ENCODE measurements at places on chromosomes 7 and 10.

DNA sequence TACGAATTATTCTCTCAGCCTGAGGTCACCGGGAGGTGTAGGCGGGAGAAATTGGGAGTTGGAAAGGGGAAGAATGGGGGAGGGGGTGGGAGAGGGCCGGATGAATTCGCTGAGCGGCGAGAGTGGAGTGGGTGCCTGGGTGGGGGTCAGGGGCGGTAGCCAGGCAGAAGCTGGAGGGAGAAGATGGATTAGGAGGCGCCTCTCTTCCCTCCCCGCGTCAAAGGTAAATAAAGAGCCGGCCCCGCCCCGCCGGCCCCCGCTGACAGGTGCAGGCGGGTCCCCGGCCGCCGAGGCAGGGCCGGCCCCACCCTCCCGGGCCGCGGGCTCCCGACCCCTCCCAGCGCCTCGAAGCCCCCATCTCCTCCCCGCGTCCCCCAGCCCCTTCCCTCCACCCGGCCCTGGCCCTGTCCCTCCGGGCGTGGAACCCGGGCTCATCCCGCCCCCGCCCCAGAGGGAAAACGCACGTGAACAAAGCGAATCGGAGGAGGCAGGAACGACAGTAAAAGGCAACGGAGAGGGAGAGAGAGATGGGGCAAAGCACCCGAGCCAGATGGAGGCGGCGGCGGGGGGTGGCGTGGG is 872 bp downstream of the FAM131B start:
- no peak for DNase-seq

GRCh38 chr10:20274571-20274970 is 458.3 kb downstream of the PLXDC2 start:
- DNase-seq, result no peak

DNA sequence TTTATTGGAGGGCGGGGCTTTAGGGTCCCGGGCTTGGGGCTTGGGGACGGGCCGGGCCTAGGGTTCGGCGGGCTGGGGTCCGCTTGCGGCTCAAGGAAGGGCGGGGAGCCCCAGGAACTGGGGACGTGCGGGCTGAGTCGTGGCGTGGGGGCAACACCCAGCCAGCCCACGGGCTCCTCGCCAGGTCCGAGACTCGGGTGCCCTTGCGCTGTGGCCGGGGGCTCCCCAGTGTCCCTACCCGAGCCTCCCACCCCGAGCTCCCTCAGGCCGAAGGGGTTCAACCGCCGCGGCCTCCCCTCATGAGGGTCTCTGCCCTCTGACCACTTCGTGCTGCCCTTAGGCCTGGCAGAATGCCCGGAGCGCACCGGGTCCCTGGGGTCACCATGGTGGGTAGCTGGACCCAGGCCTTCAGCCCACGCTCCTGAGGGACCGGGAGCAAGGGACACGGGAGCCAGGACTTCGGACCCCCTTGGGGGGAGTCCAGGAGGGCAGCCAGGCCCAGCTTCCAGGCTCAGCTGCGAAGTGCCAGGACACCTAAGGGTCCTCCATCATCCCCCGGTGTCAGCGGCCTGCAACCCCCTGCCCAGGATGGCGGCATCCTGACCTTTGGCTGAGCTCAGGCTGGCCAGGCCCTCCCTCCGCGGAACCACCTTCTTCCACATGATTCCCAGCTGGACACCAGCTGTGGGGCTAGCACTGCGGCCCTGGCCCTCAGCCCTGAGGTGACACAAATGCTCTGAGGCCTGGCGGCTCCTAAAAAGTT is 524 bp upstream of the FUOM start:
- no peak for DNase-seq

GRCh38 chr10:45653454-45653853 is 19.1 kb downstream of the ZFAND4 start:
- DNase-seq, result no peak

DNA sequence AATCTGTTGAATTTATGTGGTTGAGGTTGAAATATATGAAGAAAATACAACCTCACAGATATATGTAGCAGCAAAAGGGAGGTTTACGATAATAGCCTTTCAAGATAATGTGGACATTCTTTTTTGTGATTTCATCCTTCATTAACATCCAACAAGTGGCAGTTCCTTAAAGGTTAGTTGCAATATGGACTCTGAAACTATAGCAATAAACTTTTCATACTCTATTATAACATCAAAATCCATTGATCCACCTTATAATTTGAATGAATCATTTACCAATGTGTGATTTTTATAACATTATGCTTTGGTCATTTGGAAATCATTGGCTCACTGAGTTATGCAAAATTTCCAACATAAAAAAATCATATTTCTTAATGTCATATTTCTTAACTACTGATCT is 200.8 kb upstream of the CSTF2T start:
- DNase-seq, result no peak

- DNase-seq, result no peak
These were observed 307.4 kb downstream of the WDR37 start for GRCh38 chr10:1363446-1364121.

DNA sequence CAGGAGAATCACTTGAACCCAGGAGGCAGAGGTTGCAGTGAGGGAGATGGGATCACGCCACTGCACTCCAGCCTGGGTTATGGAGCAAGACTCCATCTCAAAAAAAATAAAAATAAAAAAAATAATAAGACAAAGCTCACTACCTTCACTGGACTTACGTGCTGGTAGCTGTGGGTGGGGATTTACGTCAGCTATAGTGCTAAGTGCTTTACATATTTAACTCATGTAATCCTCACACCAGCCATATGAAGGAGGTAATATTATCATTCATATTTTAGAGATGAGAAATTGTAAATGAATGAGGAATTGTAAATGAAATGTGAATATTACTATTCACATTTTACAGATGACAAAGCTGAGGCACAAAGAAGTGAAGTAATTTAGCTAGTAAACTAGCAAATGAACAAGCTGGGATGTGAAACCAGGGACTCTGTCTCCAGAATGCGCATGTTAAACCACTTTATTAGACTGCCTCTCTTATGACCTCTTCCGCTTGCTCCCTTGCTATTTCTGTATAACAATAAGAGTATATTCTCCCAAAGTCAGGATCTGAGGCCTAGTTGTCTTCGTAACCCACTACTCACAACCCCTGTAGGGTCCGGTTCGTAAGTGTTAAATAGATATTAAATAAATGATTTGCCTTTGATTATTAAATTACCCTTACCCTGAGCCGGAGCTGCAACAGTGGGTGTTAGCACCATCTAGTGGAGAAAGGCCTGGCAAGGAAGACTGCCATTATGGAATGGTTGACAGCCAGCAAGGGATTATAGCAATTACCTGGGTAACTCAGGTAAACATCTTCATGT is 70.2 kb downstream of the HTR7 start:
- no peak for DNase-seq

DNA sequence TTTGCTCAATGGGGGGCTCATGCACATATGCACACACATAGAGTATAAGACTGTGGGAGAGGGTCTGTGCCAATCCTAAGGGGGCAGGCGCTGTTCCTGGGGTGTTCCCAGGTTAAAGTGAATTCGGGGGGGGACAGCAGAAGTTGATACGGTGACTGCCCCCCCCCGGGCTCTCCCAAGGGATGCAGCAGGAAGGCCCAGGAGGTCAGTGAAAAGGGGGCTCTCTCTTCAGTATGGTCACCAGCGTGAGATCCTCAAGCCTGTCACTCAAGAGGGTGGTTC is 32.4 kb downstream of the SPDYE6 start:
- no peak for DNase-seq

DNA sequence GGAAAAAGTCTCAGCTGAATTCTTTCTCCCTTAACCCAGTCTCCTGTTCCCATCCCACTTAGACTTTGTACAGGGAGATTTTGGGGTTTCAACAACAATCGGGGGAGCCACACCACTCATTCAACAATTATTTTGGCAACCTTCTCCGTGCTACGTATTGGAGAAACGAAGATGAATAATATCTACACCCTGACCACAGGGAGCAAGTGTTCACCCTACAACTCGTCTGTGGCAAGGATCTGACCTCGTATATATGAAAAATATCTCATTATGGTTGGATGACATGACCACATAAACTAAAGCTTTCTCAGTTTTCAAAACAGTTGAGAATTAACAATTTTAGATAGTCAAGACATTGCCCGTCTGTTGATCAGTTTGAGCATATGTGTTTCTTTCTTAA is 302.1 kb downstream of the CACNA2D1 start:
- no peak for DNase-seq

DNA sequence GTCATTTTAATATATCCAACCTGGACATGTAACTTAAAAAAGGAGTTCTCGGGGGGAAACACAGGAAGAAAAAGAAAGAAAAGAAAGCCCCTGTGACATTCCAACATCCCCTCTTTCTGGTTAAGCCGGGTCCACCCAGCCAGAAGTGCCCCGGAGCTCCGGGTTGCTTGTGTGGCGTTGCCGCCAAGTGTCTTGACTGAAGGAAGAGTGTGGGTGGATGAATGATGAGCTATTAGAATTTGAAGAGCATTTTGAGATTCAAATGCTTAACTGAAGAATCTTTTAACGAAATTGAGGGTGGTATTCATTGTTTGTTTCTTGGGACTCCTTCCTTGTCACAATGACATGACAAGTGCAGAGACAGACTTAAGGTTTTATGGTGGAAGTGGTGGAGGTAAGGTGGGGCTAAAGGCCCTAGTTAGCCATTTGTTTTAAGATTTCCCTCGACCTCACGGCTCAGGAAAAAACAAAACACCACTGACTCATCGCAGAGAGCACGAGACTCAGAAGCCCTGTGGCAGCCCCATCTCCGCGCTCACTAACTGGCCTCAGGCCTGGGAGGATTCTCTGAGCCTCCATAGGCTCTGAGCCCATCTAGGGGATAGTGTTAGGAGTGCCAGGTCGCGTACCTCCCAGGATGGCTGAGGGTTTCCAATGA is 1.8 kb upstream of the GLI3 start:
- DNase-seq, result no peak
